ENCODE measurements at places on chromosomes 16 and 17.

DNA sequence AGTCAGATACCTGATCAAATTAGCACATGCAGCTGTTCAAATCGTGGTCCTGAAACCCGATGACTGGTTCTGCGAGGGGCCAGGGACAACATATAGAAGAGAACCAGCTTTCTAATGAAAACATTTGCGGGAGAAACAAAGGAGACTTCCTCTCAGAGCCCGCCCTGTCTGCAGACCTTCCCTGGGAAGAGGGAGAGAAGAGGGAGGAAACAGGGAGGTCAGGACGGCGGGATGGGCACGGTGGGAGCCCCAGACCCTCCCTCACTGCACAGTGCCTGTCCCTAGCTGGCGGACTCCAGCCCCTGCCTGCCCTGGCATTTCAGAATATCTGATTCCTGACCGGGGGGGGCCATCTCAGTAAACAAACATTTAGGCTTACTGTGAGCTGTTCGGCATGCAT, 317.3 kb downstream of the FOXL1 start:
- DNase-seq: no peak

- no peak for DNase-seq
Observed at GRCh38 chr17:68397108-68397536, 60.2 kb downstream of the WIPI1 start.

DNA sequence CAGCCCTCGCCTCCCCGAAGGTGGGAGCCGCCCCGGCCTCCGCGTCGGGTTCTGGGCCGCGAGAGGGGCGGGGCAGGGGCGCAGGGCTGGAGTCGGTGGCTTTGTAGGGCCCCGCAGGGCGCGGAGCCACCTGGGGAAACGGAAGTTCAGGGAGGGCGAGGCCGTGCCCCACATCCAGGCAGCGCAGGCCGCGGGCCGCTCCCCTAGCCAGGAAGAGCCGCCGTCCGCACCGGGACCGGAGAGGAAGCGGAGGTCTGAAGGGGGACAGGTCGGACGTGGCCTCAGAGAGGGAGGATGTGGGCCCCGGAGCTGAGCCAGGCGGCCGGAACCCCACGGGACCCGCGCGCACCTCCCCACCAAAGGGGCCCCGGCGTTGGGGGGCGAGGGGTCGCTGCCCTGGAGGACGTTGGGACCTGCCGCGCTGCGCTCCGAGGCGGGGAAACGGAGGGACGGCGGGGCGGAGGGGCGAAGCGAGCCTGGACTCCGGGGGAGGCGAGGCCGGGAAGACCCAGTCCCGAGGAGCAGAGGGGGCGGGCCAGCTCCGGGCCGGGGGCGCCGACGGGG, 482 bp upstream of the SLC16A3 start:
- no peak for DNase-seq

- no peak for DNase-seq
Observed at GRCh38 chr17:20094777-20095176, 85.6 kb downstream of the SPECC1 start.

DNA sequence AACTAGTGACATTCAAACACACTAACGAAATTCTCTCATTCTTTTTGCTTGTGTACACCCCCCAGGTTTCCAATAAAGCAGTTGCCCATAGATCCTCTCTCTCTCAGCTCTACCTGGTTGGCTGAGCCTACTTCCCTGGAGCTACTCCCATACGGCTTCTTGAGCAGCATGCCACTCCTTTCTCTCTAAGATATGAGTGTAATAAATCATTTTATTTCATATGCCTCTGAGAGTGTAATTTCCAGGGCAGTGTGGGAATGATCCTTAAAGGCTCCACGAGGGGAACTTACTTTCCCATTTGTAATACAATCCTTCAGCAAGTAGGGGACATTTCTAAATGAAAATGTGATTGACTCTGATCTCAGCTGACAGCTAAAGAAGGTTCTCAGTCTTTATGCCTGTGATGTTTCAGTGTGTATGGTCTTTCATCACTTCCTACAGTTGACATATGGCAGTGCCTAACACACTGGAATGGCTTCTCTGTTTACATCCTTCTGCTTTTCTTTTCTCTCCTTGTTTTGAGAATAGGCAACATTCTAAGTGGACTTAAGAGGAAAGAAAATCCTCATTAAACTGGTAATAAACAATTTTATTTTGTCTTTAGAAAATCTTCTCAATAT, 1194.3 kb upstream of the CDH8 start:
- no peak for DNase-seq

- no peak for DNase-seq
Observed at GRCh38 chr16:70614208-70614951, 32.0 kb upstream of the IL34 start.

- no peak for DNase-seq
Observed at GRCh38 chr17:82655038-82655479, 6.8 kb upstream of the WDR45B start.

- no peak for DNase-seq
Observed at GRCh38 chr16:89646906-89647305, 10.6 kb downstream of the CHMP1A start.

DNA sequence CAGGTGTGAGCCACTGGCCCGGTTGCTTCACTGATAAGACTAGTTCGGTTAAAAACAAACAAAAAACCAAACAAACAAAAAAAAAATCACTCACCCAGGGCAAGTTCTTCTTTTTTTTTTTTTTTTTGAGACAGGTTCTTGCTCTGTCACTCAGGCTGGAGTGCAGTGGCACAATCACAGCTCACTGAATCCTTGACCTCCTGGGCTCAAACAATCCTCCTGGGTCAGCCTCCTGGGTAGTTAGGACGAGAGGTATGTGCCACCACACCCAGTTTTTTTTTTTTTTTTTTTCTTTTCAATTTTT, 119.5 kb upstream of the CORO6 start:
- DNase-seq: no peak

DNA sequence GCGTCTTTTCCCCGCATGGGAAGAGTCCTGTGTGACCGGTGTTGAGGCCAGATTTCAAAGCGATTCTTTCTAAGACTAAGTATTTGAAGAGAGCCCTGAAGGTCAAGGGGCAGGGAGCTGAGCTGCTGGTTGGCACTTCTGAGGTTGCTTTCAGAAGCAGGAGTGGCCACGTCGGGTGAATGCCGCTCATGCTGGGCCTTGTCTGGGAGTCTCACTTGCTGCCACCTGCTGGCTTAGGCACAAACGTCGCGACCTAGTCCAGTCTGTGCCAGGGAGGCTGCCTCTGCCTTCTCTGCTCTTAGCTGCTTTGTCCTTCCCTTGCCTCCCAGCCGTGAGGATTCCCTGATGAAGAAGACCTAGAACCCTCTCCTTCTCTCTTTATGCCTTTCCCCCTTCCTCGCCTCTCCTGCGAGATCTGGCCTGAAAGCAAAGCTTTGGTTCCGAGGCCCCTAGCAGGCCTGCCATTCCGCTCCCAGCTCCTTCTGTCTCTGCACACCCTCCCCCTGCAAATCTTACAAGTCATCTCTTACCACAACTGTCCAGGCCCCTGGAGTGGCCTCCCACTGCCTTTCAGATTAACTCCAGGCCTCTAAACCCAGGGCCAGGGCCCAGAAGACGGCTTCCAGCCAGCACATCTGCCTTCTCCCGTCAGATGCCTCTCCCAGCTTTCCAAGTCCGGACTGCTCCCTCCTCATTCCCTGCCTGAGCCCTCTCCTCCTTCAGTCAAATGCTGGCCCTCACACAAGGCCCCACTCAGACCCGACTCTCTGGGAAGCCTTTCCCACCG, 11.4 kb downstream of the CTNS start:
- DNase-seq: no peak

GRCh38 chr17:38676706-38677504, 2.1 kb upstream of the EPOP start:
- no peak for DNase-seq

All from spinal cord (tissue), 10 donors.